ENCODE measurements at places on chromosomes 5 and 9.

DNA sequence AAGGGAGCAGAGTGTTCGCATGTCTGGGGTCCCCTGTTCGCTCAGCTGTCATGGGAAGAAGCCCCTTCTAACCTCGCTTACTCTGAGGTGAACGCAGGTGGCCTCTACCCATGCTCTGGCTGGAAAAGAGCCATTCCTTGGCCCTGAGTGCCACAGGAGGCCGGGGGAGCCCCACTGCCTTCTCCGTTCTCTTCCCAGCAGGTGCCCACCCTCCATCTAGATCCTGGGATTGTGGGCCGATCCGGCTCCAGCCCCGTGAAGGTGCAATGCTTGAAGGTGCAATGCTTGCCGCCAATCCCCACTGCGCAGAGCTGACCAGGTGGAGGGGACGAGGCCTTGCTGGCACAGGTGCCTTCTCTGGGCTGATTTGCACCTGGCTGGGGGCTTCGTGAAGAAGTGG is 95.4 kb downstream of the MRPL36 start:
- no peak overlapping the region for H3K27ac ChIP-seq
- no peaks in the 10 kb centered on the region for H3K36me3 ChIP-seq
- peaks cover 30% of the 10 kb centered on the region for H3K27me3 ChIP-seq
- DNase-seq: no peak

DNA sequence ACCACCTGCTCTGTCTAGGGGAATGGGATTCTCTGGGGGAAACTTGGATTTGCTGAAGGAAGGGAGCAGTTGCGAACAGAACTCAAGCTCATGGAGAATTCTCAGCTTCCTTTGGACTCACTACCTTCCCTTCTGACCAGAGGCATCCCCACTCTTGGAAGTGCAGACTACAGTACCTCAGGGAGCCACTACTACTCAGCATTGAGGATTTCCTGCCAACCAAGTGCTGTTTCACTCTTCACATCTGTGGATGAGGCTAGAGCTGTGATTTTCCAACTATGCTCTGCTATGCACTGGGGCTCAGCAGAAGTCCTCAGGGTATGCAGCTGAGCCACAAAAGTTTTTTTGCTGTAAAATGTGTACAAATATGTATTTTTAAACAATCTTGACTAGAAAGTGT is 43.9 kb downstream of the MACROH2A1 start:
- no peak overlapping the region for H3K27ac ChIP-seq
- no peaks in the 10 kb centered on the region for H3K4me1 ChIP-seq
- peaks cover 11% of the 10 kb centered on the region for H3K36me3 ChIP-seq
- no peaks in the 10 kb centered on the region for H3K27me3 ChIP-seq
- DNase-seq: no peak

DNA sequence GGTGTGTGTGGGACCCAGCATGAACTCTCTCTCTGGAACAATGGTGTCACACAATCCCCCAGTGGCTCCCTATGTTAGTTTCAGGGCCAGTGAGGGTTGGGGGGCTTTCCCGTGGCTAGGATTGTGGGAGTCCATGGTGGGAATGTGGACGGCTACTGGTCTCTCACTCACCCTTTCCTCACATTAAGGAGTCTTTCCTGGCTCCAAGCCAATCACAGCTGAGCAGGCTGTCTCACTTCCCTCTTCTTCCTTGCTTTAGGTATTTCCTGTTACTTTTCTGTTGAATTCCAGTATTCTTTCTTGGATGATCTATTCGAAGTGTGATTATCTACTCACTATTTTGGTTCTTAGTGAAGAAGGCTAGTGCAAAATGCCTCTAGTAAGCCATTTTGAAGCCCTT is 324.4 kb upstream of the MPDZ start:
- H3K27ac ChIP-seq: no peak overlapping the region
- no peak overlapping the region for H3K4me3 ChIP-seq
- no peak for DNase-seq
- H3K36me3 ChIP-seq: no peaks in the 10 kb centered on the region
- no peaks in the 10 kb centered on the region for H3K27me3 ChIP-seq

DNA sequence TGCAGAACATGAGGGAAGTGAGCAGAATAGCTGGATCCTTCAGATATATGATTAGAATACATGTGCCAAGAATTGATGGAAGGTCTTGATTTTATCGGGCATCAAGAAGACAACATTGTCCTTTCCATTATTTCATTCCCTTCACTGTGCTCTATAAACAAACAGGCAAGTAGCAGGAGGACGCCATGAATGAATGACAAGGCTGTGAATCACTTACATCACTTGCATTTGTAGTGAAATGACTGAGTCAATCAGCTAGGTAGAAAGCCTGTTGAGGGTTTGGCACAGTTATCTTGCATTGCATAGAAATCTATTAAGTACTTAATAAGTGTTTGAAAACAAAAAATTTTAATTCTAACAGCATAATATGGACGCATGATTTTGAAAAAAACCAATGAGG is 548.8 kb upstream of the IZUMO3 start:
- no peaks in the 10 kb centered on the region for H3K4me1 ChIP-seq
- no peak for DNase-seq
- H3K36me3 ChIP-seq: peaks cover 4% of the 10 kb centered on the region
- H3K4me3 ChIP-seq: no peak overlapping the region
- H3K27me3 ChIP-seq: no peaks in the 10 kb centered on the region

DNA sequence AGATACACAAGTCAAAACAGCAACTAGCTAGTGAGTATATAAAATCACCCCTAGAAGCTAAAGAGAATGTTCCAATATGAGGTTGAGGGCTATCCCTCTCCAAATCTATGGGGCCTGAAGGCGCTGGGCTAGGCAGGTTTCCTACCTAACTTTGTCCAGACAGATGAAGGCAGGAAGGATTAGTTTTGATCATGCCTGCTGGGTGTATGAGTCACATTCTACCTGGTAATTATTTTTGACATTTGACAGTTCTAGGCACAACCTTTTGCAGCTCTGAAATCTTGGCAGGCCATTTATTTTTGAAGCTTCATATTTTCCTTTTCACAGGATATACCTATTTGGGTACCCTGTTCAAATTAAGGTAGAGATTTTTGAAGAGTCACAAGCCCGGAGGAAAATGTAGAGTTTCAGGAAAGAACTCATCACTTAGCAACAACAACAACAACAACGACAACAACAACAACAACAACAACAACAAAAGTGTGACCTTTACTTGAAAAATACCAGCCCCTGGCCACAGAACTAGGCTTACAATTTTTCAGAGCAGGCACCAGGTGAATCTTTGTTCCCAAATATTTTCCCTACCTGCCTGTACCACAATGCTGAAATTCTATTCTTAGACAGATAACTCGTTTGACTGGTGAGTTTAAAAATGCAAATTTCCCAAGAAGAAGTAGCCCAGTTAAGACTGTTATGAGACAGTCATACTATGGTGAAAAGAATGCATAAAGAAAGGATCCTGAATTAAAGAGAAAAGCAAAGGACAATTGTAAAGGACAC is 175.5 kb upstream of the TUT7 start:
- H3K27me3 ChIP-seq: peaks cover 42% of the 10 kb centered on the region
- no peaks in the 10 kb centered on the region for H3K36me3 ChIP-seq
- no peaks in the 10 kb centered on the region for H3K4me1 ChIP-seq
- no peak for DNase-seq
- no peak overlapping the region for H3K27ac ChIP-seq
- H3K4me3 ChIP-seq: no peak overlapping the region
